ENCODE measurements at places on chromosomes 5 and 9. TPM values are rescaled to one million over a fixed set of nuclear protein-coding genes. Genes with fewer than 3 reads are reported as not detected.

DNA sequence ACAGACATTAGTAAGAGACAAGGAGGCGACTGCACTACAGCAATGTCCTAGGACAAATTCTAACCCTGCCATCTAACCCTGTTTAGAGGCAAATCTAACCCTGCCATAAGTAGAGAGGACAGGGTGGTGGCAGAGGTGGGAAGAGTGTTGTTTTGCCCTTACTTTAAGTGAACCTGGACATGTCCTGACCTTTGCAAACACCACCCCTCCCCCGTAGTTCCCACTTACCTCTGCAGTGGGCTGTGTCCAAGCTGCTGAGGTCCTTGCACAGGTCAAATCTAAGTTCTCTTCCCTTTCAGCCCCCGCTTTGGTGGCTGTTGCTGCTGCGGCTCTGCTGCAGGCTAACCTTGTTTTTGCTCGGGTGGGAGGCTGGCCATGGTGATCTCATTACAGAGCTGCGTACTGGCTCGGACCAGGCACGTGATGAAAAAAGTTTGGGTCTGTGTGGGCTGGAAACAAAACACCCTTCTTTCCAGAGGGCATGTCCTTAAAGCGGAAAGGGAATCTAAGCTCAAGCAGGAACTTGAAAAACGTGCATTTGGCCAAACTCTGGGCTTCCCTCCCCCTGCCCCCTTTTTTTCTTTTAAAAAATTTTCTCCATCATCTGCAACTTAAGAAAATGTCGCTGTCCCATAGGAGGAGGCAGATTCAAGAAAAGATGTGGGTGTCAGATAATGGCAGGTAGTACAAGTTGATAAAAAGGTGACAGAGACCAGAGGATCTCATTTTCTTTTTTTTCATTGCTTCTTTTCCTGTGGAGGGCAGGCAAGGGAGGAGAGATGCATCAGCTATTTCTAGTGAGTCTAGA, at the start of gene FAXDC2:
Gene FAXDC2 (minus strand): TSS at position 349 of the 808 bp plus-strand sequence. CDS start 12,425 bp downstream, outside the sequence.
- DNase-seq, result peak; percentile 81

The NELFB gene
- total RNA-seq, result 83.7 TPM

The NKD2 gene
- total RNA-seq, result 0.17 TPM

The PPP3R2 gene
- total RNA-seq, result not detected

The CCDC192 gene
- not detected for total RNA-seq

DNA sequence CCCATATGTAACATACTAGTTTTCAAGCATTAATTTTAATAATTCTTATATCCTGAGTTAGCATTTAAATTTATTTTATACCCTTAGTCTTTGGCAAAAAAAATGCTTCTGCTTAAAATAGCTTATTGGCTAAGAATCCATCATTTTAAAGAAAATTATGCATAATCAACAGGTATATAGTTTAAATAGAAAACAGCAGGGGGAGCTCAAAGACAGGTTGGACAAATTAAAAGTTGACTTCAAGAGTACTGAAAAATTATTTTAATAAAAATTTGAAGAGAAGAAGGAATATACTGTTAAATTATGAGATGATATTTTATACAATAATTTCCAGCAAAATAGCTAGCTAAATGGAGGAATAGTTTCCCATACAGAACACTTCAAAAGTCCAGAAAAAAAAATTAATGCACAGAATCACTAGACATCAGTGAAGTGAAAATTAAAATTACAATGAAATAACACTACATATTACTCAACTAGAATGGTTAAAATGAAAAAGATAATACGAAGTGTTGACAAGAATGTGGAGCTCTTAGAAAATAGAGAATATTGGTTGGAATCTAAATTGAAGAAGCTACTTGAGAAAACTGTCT, 387.1 kb downstream of the PDE4D start:
- peak; percentile 68 for DNase-seq

- DNase-seq, result peak; percentile 77
These were observed at the start of gene FOXD1 for GRCh38 chr5:73448463-73449136. Gene FOXD1 (minus strand): TSS chr5:73448777. CDS start chr5:73448362, 415 bp downstream.

The ADGRV1 gene
- total RNA-seq, result under 0.01 TPM

- no peak for DNase-seq
These were observed 233.2 kb upstream of the RFX3 start for GRCh38 chr9:3758816-3759576.

The TSLP gene
- under 0.01 TPM for total RNA-seq

DNA sequence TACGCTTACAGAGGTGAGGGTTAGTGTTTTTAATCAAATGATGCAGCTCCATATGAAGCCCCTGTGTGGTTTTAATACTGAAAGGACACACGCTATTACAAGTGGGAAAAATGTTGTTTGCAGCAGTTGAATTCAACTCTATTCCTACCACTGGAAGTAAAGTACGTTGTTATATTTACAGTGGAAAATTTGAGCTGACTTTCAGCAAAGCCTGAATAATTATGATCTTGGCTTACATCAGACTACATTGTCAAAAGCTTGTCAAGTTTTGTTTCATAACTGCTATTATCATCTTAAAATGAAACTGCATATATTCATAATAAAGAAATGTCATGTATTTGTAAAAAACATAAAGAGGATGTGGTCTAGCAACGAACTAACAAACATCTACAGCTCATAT, 818.5 kb downstream of the SEMA5A start:
- no peak for DNase-seq

The CD14 gene
- total RNA-seq, result 3.2 TPM

The PTRH1 gene
- 24.7 TPM for total RNA-seq

The PCDHGA2 gene
- total RNA-seq, result 1.4 TPM

All from dermis blood vessel endothelial cell (primary cell).